Breast epithelium (tissue), 4 donors: ENCODE measurements at places on chromosomes 3 and 15. TPM values are rescaled to one million over a fixed set of nuclear protein-coding genes. Genes with fewer than 3 reads are reported as not detected.

The TTC21A gene
- total RNA-seq = 16.1 TPM

The GABRR3 gene
- not detected for total RNA-seq

The DAG1 gene
- 44.6 TPM for total RNA-seq

The NPHP3 gene
- total RNA-seq = 53.0 TPM

The PIGZ gene
- total RNA-seq = 12.0 TPM

The ACP3 gene
- 6.7 TPM for total RNA-seq

The ZMAT3 gene
- total RNA-seq = 19.5 TPM

The LINGO1 gene
- 1.2 TPM for total RNA-seq

The KNG1 gene
- total RNA-seq = not detected

The TM4SF1 gene
- 559 TPM for total RNA-seq

The GHRL gene
- total RNA-seq = 1.0 TPM

The CTXN2 gene
- not detected for total RNA-seq

The C3orf62 gene
- total RNA-seq = 5.1 TPM

The CP gene
- total RNA-seq = 30.2 TPM

The TIMP4 gene
- total RNA-seq = 27.4 TPM

The SLC24A1 gene
- 12.3 TPM for total RNA-seq
